Activated CD8-positive, alpha-beta memory T cell treated with anti-CD3 and anti-CD28 coated beads for 1 hour (primary cell): ENCODE measurements at places on chromosomes 6 and 20.

GRCh38 chr6:12624142-12624837, 92.3 kb upstream of the PHACTR1 start:
- DNase-seq, result no peak

GRCh38 chr6:148840256-148840655, 93.4 kb downstream of the UST start:
- no peak for DNase-seq

GRCh38 chr20:25538838-25539665, 46.3 kb downstream of the NINL start:
- no peak for DNase-seq

DNA sequence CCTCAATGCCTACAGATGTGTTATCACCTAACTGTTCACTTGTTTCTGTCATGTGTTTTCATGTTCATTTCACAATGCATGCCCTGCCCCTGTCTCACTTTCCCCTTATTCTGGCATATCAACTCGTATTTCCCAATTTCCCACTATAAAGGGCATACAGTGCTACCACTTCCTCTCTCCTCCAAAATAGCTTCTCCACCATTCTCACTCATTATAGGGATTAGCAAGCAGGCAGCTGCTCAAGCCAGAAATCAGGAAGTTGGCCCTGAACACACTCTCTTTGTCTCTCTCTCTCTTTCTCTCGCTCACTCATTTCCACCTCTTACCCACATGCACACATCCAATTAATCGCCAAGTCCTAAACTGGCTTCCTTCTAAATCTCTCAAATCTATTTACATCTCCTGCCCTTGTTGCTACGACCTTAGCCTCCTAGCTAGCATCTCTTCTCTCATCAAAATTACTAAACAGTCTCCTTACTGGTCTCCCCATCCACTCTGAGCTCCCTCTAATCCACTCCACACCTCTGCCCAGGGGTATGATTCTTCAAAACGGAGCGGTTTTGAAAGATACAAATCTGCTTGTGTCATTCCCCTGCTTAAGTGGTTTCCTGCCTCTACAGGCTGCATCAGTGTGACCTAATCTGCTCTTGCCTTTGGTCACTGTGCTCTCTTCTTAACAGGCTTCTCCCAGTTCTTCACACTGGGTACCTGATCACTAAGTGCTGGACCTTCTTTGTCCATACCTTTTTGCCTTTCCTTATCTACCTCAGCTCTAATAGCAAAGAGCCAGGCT, 196.2 kb downstream of the BTBD9 start:
- DNase-seq, result no peak

- DNase-seq, result no peak
Observed at GRCh38 chr6:41494212-41495110, 51.7 kb upstream of the FOXP4 start.

DNA sequence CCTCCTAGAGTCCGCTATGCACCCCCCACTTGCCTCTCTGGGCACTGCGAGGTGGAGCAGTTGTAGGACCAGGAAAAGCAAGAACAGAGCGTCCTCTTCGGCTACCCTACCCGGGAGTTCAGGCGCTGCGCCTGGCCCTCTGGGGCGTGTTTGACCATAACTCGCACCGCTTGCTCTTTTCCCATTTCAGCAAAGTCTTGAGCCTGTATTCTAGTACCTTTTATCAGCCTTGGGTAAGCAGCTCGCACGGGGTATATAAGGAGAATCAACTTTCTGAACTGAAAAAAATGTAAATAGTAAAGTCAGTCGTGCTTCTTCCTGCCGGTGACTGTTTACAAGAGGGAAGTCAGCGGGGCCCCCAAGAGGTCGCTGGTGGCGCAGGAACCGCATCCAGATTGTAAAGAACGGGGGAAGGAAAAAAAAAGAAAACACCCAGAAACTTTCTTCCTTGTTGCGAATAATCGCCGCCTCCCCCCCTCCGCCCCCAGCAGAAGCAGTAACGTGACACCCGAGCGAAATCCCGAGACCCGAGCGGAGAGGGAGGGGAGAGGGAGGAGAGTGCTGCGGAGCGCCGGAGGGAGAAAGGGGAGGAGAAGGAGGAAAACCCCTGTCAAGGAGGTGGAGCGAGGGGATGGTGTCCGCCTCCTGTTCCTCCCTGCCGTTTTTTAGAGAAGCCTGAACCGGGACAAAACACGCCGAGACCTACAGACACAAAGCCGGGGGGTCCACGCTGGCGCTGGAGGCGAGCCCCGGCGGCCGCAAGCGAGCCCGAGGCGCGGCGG, at the start of gene UST:
UST (plus strand) TSS at position 668 of the 782 bp plus-strand sequence. CDS start 401 bp downstream, outside the sequence.
- DNase-seq, result peak; percentile 44

GRCh38 chr6:141580988-141581552, 551.7 kb upstream of the GJE1 start:
- DNase-seq, result no peak

DNA sequence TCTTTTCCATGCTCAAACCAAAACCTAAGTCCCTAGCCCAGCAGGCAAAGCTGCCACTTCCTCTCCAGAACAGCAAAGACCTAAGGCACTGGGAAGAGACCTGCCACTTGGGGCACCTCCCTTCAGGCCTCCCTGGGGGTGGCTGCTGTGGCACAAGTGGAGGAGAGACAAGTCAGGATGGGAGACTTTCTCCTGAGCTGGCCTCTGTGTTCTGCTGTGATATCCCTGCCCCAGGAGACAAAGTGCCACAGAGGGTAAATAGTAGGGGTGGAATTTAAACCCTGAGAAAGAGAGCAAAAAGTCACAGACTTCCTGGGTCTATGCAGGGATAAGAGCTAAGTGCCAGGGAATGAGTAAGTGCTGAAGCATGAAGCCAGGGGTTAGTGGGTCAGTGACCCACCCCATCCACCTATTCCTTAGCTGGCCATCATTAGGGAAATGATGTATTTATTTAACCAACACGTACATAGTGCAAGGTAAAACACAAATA, 84.2 kb downstream of the MRPL14 start:
- DNase-seq, result no peak

- DNase-seq, result no peak
Observed at GRCh38 chr6:38236631-38237030, 403.1 kb downstream of the BTBD9 start.

GRCh38 chr6:53233309-53233708, 84.7 kb upstream of the GCM1 start:
- DNase-seq, result no peak

DNA sequence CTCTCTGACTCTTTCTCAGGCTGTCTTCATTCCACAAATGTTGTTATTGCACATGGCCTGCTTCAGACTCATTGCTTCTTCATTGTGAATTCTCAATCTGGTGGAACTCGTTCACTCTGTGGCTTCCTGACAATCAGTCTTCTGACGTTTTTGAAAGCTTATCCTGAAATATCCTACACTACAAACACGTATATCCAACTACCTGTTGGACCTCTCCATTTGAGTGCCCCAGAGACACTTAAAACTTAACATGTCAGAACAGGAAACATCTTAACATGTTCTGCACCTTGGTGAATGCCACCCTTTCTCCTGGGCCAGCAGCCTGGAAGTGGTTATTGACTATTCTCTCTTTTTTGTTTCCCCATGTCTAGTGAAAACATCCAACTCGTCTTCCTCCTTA, 50.8 kb downstream of the AIG1 start:
- DNase-seq, result no peak

DNA sequence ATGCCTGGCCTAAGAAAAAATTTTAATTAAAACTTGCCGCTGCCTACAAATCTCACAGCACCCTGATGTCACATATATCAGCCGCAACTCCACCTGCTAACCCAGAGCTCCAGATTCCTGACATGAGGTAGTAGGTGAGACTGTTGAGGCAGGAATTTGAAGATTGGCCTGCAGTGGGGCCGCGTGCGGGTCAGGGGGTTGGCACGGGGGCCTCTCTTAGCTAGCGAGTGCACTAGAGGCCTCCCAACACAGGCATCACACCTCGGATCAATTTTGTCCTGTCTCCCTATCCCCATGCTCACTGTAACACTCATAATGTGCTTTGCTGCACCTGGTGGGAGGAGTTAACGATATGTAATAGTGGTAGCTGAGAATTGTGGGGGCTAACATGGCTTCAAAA, 349.8 kb downstream of the CDC5L start:
- no peak for DNase-seq

- DNase-seq, result no peak
Observed at GRCh38 chr20:46215913-46216707, 92.2 kb downstream of the CDH22 start.

DNA sequence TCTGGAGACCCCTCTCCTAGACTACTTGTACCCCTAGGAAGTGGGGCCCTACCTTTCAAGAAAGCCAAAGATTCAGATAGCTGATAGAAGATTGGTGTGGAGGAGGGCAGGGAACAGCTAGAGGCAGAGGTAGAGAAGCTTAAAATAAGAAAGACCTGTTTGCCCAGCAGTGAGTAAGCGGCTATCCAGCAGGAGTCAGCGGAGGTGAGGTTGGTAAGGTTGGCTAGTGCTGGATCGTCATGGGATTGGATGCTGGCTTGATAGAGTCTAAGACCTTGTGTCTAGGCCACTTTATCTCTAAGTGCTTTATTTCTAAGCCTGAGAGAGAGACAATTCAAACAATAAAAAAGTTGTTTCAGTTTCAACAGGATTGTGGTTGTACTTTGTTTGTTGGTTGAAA, 19.1 kb downstream of the ANKS1A start:
- DNase-seq, result no peak

DNA sequence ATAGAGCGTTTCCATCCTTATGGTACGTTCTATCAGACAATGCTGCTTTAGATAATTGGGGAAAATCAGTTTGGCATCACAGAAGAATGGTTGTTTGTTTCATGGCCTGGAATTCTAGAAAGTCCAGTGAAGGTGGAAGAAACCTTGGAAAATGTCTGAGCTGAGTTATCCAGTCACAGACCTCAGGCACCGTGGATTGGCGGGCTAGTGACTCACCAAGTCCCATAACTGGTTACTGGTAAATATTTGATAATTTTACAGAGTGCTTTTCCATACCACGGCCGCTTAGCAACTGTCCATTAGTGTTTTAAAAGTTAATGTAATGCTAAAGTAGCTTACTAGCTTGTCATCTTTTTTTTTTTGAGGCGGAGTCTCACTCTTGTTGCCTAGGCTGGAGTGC, 99.4 kb downstream of the SLC35B3 start:
- DNase-seq, result no peak

DNA sequence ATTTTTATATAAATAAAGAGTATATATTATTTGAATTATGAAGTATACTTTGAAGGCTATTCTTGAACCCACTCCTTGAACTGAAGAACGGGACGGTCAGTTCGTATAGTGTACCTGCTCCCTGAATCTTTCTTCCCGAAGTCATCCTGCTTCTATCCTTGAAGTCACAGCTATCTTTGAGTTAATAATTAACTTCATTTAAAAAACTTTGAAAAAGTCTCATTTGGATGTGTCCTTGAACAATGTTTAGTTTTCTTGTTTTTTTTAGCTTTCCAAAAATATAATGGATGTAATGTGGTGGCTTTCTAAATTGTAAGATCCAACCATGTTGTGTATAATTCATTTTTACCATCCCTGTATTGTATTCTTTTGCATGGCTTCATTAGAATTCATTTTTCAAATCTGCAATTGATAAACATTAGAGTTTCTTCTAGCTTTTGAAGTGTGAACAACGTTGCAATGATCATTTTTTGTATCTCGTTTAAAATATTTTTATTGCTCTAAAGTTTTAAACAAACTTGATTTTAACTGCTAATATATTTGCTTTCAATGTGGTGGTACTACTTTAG, 94.4 kb downstream of the NCOA3 start:
- no peak for DNase-seq
